Stomach (tissue), 19 donors: ENCODE measurements at places on chromosomes 3 and 15. TPM values are rescaled to one million over a fixed set of nuclear protein-coding genes. Genes with fewer than 3 reads are reported as not detected.

Gene CCR9
- total RNA-seq, result 1.2 TPM

GRCh38 chr3:124576565-124577493 is 153.4 kb upstream of the UMPS start:
- no peak for DNase-seq
- no peak overlapping the region for H3K27ac ChIP-seq
- H3K36me3 ChIP-seq, result no peaks in the 10 kb centered on the region
- H3K27me3 ChIP-seq, result no peaks in the 10 kb centered on the region
- H3K4me3 ChIP-seq, result no peak overlapping the region

- H3K36me3 ChIP-seq, result no peaks in the 10 kb centered on the region
- no peak overlapping the region for H3K27ac ChIP-seq
- DNase-seq, result no peak
- H3K4me3 ChIP-seq, result no peak overlapping the region
- no peaks in the 10 kb centered on the region for H3K4me1 ChIP-seq
- no peaks in the 10 kb centered on the region for H3K27me3 ChIP-seq
These were observed 12.2 kb upstream of the IDH2 start for GRCh38 chr15:90114451-90114901.

DNA sequence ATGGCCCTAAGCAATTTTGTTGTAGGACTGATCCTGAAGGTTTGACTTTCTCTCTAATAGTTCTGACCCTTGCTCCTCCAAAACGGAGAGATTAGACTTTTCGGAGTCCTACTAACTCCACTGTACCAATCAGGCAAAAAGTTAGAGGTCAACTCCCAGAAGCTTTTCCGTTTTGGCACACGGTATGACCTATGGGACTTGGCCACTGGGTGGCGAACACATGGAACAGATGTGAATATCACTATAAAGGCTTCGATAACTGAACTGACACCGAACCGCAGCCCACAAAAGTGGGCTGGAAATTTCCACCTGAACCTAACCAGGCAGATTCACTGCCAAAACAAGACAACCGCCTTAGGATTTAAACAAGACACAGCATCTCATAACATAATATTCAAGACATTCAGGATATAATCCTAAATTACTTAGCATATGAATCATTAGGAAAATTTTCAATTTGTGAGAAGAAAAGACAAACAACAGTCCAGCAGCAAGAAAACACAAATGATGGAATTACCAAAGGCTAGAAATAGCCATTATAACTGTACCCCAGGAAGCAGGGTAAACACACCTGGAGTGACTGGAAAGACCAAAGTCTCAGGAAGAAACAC is 12.2 kb upstream of the TM2D3 start:
- peaks cover 51% of the 10 kb centered on the region for H3K36me3 ChIP-seq
- H3K27me3 ChIP-seq, result no peaks in the 10 kb centered on the region
- no peak for DNase-seq
- H3K4me1 ChIP-seq, result no peaks in the 10 kb centered on the region
- H3K27ac ChIP-seq, result no peak overlapping the region

GRCh38 chr3:49025005-49025792 is 3.3 kb downstream of the NDUFAF3 start:
- peaks cover 72% of the 10 kb centered on the region for H3K4me1 ChIP-seq
- H3K27me3 ChIP-seq, result no peaks in the 10 kb centered on the region
- H3K27ac ChIP-seq, result no peak overlapping the region
- DNase-seq, result no peak

- H3K4me1 ChIP-seq, result no peaks in the 10 kb centered on the region
- H3K27me3 ChIP-seq, result no peaks in the 10 kb centered on the region
- no peak overlapping the region for H3K27ac ChIP-seq
These were observed 62.6 kb upstream of the VGLL3 start for GRCh38 chr3:87053553-87053952.

Gene ALDH1A3
- total RNA-seq, result 23.0 TPM

Gene THAP10
- total RNA-seq, result 0.72 TPM

Gene CFAP44
- total RNA-seq, result 33.6 TPM

DNA sequence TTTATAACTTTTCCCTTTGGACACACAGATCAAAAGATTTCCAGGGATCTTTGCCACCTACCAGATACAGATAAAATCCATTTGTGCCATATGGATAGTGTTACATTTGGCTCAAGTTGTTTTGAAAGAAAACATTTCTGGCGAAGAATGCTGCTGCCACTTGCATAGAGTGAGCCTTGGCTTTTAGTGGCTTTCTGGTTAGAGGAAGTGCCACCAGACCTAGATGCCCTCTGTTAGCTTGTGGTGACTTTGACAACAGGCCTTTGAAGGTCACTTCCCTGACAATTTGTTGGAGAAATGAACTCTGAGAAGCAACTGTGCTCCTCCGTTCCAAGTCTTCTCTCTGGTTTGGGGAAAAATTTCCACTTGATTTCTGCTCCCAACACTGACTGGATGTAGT is 158.0 kb downstream of the CHST2 start:
- no peaks in the 10 kb centered on the region for H3K36me3 ChIP-seq
- no peaks in the 10 kb centered on the region for H3K4me1 ChIP-seq
- no peak for DNase-seq
- H3K27me3 ChIP-seq, result no peaks in the 10 kb centered on the region
- no peak overlapping the region for H3K4me3 ChIP-seq

GRCh38 chr3:52059781-52060180 is 3.4 kb upstream of the DUSP7 start:
- no peak overlapping the region for H3K27ac ChIP-seq
- DNase-seq, result no peak
- H3K4me1 ChIP-seq, result peaks cover 14% of the 10 kb centered on the region
- H3K27me3 ChIP-seq, result no peaks in the 10 kb centered on the region
- no peaks in the 10 kb centered on the region for H3K36me3 ChIP-seq

Gene CCDC39
- 11.7 TPM for total RNA-seq

DNA sequence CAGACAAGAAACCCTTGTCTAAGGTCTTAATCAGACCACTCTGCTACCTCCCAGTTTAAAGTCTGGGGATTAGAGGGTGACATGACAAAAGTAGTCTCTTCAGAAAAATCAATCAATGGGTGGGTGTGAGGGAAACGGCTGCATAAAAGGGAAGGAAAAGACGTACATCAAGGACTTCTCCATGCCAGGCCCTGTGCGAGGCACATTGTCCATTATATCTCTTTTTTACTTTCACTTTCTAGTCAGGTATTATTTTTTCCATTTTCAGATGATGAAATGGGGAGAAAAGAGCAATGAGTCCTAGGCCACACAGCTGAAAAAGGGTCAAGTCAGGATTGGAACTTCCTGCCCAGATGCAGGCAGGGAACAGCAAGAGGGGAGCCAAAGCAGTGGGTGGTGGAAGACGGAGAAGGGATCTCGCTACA is 4.6 kb upstream of the CX3CR1 start:
- H3K4me3 ChIP-seq, result no peak overlapping the region
- H3K36me3 ChIP-seq, result no peaks in the 10 kb centered on the region
- H3K4me1 ChIP-seq, result peaks cover 9% of the 10 kb centered on the region
- no peak overlapping the region for H3K27ac ChIP-seq
- no peak for DNase-seq

DNA sequence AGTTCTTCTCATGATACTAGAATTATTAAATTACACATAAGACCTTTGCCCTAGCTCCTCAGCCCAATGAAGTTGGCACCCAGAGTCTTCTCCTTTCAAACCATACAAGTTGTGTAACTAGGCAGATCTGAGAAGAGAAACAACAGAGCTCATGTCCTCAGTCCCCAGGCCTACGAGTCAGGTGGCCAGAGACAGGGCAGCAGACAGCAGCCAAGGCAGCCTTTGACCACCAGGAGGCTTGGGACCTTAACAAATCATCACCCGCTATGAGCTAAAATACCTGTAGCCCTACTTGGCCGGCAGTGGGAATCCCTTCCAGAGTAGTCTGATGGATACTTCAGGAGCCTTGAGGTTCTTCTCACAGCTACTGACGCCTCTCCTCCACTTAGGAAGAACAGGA is 18.3 kb downstream of the STIMATE start:
- H3K4me1 ChIP-seq, result peaks cover 9% of the 10 kb centered on the region
- H3K27ac ChIP-seq, result no peak overlapping the region
- no peak overlapping the region for H3K4me3 ChIP-seq
- DNase-seq, result no peak

Gene PARP15
- 4.5 TPM for total RNA-seq

Gene BRK1
- 51.9 TPM for total RNA-seq

Gene ASB14
- 0.29 TPM for total RNA-seq

GRCh38 chr3:11373654-11374053 is 101.5 kb downstream of the ATG7 start:
- no peak for DNase-seq
- no peaks in the 10 kb centered on the region for H3K4me1 ChIP-seq
- H3K27me3 ChIP-seq, result no peaks in the 10 kb centered on the region
- no peak overlapping the region for H3K27ac ChIP-seq
- H3K4me3 ChIP-seq, result no peak overlapping the region

DNA sequence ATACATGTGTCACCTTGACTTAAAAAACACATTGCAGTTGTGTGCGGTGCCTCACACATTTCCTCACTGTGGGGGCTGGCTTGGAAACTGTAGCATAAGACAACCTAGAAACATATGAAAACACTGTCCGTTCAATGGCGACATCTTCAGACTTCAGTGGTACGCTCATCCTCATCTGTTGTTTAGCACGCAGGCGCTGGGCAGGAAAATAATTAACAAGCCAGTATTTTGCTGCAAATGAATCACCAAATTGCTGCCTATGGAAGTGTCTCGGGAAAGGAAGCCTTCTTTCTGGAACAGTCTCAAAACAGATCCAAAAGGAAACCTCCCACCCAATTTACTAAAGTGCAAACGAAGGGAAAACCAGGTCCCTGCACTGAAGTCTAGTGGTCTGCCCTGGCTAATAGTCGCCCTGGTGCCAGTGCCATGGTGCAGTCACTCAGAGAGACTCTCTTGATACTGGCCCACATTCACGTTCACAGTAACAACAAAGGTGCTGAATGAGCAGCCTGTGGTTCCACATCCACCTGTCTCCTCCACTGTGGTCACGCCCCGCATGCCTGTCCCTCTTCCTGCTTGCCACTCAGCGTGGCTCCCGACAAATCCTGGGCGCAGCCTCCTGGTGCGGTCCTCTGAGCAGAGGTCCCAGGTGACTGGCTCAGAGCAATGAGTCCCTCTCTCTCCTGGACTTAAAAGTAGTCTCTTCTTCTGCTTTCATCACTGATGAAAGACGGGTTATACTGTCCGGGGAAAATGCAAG is 35.6 kb upstream of the MUC13 start:
- peaks cover 50% of the 10 kb centered on the region for H3K36me3 ChIP-seq
- no peak for DNase-seq
- H3K4me1 ChIP-seq, result peaks cover 31% of the 10 kb centered on the region
- no peaks in the 10 kb centered on the region for H3K27me3 ChIP-seq
- H3K27ac ChIP-seq, result peak overlapping the region; percentile 23

Gene GRK7
- not detected for total RNA-seq

Gene MESP2
- total RNA-seq, result not detected

GRCh38 chr3:157113832-157114505 is 46.0 kb downstream of the CCNL1 start:
- H3K27ac ChIP-seq, result no peak overlapping the region
- H3K27me3 ChIP-seq, result no peaks in the 10 kb centered on the region
- no peaks in the 10 kb centered on the region for H3K4me1 ChIP-seq
- H3K36me3 ChIP-seq, result no peaks in the 10 kb centered on the region

DNA sequence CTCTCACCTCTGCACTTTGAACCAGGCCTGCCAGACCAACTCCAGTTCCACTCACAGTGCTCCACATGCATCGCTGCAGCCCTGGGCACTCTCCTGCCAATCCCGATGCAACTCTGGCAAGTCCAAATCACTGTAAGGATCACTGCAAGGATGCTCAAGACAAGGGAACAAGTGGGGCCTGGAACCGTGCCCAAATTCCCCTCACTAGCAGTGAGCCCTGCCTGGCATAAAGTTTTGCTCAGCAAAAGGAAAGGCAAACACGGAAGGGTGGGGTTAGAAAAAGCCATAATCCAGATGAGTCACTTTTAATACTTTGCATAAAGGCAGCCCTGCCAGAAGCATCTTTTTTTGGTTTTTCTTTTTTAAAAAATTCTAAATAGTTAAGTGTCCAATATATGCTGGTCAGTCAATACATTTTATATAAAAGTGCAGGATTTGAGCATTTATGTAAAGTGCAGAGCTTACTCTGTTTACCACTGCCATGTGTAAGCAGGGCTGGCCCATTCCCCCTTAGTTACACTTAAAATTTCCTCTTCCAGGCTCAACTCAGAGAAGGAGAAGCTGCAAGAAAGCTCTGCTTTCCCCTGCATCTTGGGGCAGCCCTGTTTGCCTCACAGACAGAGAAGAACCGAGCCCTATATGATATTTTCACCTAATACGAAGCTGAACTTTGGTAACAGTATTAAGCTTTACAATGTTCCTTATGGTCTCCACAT is 102.2 kb downstream of the CD47 start:
- DNase-seq, result peak; percentile 52
- peak overlapping the region; percentile 76 for H3K27ac ChIP-seq
- no peaks in the 10 kb centered on the region for H3K27me3 ChIP-seq

DNA sequence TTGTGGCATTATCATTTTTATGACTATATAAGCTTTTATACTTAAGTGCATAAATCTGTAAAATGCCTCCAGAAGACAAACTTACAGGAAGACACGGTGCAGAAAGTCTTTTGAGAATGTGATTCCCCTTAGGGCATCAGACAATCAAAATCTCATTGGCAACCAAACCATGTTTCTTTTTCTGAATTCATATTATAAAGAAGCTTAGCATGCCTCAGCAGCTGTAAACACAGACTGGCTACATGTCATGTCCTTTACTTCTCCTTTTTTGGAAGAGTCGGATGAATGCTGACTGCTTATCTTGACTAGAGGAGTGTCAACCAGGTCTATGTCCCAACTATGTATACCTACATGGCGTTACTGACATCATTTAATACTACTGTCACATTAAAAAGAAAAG is 150.1 kb downstream of the PLD1 start:
- no peak overlapping the region for H3K27ac ChIP-seq
- H3K4me3 ChIP-seq, result no peak overlapping the region
- H3K36me3 ChIP-seq, result peaks cover 46% of the 10 kb centered on the region
- DNase-seq, result no peak

- DNase-seq, result no peak
- no peaks in the 10 kb centered on the region for H3K4me1 ChIP-seq
- H3K36me3 ChIP-seq, result no peaks in the 10 kb centered on the region
- no peak overlapping the region for H3K4me3 ChIP-seq
- no peaks in the 10 kb centered on the region for H3K27me3 ChIP-seq
- H3K27ac ChIP-seq, result no peak overlapping the region
These were observed 13.7 kb downstream of the IQCH start for GRCh38 chr15:67267951-67268941.

DNA sequence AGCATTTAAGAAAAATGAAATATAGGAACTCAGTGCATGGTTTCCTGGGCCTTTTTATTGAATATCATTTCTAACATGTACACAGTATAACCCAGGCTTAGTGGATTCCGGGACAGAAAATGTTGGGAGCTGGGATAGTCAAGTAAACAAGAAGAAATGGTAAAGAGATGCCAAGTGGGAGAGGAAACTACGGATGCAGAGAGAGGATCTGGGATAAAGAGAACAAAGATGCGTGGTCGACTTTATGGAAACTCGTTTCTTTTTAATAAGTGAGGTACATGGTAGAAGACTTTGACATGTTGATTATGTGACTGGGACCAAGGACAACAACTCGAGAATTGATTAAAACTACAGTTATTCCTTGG is 1.2 kb upstream of the GPR176 start:
- DNase-seq, result no peak
- peak overlapping the region; percentile 80 for H3K4me3 ChIP-seq
- peaks cover 18% of the 10 kb centered on the region for H3K4me1 ChIP-seq
- peak overlapping the region; percentile 62 for H3K27ac ChIP-seq
- H3K36me3 ChIP-seq, result no peaks in the 10 kb centered on the region

Gene IQCF5
- not detected for total RNA-seq

- H3K36me3 ChIP-seq, result no peaks in the 10 kb centered on the region
- H3K27me3 ChIP-seq, result no peaks in the 10 kb centered on the region
- H3K4me1 ChIP-seq, result no peaks in the 10 kb centered on the region
- no peak overlapping the region for H3K4me3 ChIP-seq
These were observed 65.7 kb downstream of the CDIN1 start for GRCh38 chr15:36645106-36645505.
